ENCODE measurements at places on chromosomes 13 and 19. TPM values are rescaled to one million over a fixed set of nuclear protein-coding genes. Genes with fewer than 3 reads are reported as not detected.

GRCh38 chr13:71703138-71703537 is 163.9 kb downstream of the DACH1 start:
- no peaks in the 10 kb centered on the region for H3K27me3 ChIP-seq
- DNase-seq: no peak
- H3K4me3 ChIP-seq: no peak overlapping the region
- peaks cover 13% of the 10 kb centered on the region for H3K4me1 ChIP-seq
- H3K27ac ChIP-seq: no peak overlapping the region
- peaks cover 3% of the 10 kb centered on the region for H3K36me3 ChIP-seq

ZNF865 gene
- 19.9 TPM for total RNA-seq

DNA sequence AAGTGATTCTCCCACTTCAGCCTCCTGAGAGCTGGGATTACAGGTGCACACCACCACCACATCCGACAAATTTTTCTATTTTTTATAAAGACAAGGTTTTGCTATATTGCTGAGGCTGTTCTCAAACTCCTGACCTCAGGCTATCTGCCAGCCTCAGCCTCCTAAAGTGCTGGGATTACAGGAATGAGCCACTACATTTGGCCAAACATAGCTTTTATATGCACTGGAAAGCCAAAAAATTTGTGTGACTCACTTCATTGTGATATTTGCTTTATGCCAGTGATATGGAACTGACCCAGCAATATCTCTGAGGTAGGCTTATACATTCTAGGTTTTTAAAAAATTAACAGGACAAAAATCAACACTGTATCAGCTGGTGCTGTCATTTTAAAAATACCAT is 26.8 kb upstream of the ACOD1 start:
- H3K4me1 ChIP-seq: peaks cover 5% of the 10 kb centered on the region
- H3K4me3 ChIP-seq: no peak overlapping the region
- no peak for DNase-seq
- no peaks in the 10 kb centered on the region for H3K36me3 ChIP-seq
- H3K27me3 ChIP-seq: peaks cover 6% of the 10 kb centered on the region

SIGLEC10 gene
- not detected for total RNA-seq

DNA sequence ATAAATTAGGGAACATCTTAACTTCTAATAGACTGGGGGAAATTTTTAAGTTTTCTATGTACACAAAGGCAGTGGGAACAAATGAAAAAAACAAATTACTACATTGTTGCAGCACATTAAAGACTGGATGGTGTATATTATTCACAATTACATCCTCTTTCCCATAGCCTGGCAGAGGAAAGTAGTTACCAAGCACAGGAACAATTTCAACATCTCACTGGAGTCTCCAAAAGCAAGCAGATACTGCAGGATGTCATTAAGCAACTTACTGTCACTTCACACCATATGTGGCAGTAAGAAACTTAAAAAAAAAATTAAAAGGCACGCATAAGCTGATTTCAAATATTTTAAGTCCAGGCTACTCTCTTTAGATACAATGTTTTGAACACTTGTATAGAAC is 6.4 kb upstream of the EFNB2 start:
- no peaks in the 10 kb centered on the region for H3K27me3 ChIP-seq
- no peak for DNase-seq
- peaks cover 7% of the 10 kb centered on the region for H3K36me3 ChIP-seq
- H3K4me1 ChIP-seq: no peaks in the 10 kb centered on the region
- no peak overlapping the region for H3K4me3 ChIP-seq

- H3K36me3 ChIP-seq: no peaks in the 10 kb centered on the region
- H3K27ac ChIP-seq: no peak overlapping the region
- H3K27me3 ChIP-seq: no peaks in the 10 kb centered on the region
- DNase-seq: no peak
Observed at GRCh38 chr13:40596484-40596883, 70.0 kb downstream of the FOXO1 start.

GRCh38 chr19:19461671-19462622 is 53.4 kb downstream of the TSSK6 start:
- H3K27me3 ChIP-seq: no peaks in the 10 kb centered on the region
- peak; percentile 27 for DNase-seq
- H3K4me1 ChIP-seq: peaks cover 47% of the 10 kb centered on the region
- H3K27ac ChIP-seq: peak overlapping the region; percentile 97
- no peak overlapping the region for H3K4me3 ChIP-seq

ZNF100 gene
- 33.3 TPM for total RNA-seq

DNA sequence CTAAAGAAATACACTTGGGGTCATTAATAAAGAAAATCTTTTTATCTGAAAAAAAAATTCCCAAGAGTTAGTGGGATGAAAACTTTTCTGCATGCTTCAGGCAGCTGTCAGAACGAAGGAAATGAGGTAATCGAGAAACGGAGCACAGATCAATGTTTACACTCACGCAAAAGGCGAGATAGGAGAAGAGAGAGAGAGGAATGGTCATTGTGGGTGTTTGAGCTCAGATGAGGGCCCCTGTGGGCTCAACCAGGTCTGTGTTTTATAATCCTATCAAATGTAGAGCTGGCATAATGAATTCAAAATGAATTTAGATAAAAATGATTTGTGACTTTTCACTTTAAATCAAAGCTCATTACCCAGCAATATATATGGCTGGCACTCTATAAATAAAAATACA is 6.3 kb upstream of the RXFP2 start:
- no peak for DNase-seq
- H3K4me3 ChIP-seq: no peak overlapping the region
- H3K4me1 ChIP-seq: peaks cover 6% of the 10 kb centered on the region
- H3K27ac ChIP-seq: no peak overlapping the region

ATP4A gene
- total RNA-seq: not detected

GRCh38 chr19:10113964-10114650 is 2.6 kb downstream of the P2RY11 start:
- no peak overlapping the region for H3K27ac ChIP-seq
- H3K4me3 ChIP-seq: no peak overlapping the region
- H3K36me3 ChIP-seq: peaks cover 9% of the 10 kb centered on the region
- H3K27me3 ChIP-seq: no peaks in the 10 kb centered on the region
- peaks cover 4% of the 10 kb centered on the region for H3K4me1 ChIP-seq

UQCR11 gene
- total RNA-seq: 171 TPM

- peak overlapping the region; percentile 87 for H3K4me3 ChIP-seq
- no peak for DNase-seq
- peaks cover 32% of the 10 kb centered on the region for H3K4me1 ChIP-seq
- peaks cover 57% of the 10 kb centered on the region for H3K27me3 ChIP-seq
- H3K27ac ChIP-seq: peak overlapping the region; percentile 84
Observed at GRCh38 chr13:50125304-50125553, 110.0 kb downstream of the KCNRG start.

SYNGR4 gene
- not detected for total RNA-seq

LRG1 gene
- total RNA-seq: 0.51 TPM

SERPINE3 gene
- not detected for total RNA-seq

DNA sequence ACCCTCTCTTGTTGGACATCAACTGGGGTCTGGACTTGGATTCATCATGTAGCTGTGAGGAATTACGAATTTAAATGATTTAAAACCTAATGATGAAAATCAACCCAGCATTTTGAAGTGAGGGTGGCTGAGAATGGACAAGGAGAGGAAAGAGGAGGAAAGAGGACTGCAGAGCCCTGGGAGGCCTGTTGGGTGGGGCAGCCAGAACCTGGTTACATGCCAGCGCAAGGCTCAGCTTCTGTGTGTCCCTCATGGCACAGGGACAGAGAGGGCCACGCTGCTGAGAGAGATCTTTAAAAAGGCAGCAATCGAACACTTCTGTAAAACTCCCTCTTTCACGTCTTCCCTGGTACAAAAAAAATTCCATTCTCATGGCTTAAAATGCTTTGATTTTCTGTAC is 292.7 kb downstream of the MYO16 start:
- no peaks in the 10 kb centered on the region for H3K36me3 ChIP-seq
- no peak overlapping the region for H3K27ac ChIP-seq
- peaks cover 19% of the 10 kb centered on the region for H3K4me1 ChIP-seq

DNA sequence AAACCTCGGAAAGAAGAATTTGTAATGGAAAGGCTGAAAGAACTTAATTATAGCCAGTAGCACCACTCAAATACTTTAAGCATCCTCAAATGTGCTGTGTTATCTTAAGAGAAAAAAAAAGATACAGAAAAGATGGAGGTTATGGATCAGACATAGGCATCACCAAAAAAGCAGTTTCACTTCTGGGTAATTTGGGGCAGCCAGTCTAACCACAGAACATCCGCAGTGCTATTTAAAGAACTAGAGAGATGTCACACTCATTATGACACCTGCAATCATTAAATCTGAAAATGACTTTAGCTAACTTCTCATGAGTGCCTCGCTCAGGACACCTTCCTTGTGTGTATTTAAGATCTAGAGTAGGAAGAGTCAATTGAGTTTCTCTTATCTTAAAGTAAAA is 211.8 kb downstream of the RBM26 start:
- DNase-seq: no peak
- peaks cover 4% of the 10 kb centered on the region for H3K4me1 ChIP-seq
- no peak overlapping the region for H3K27ac ChIP-seq
- peaks cover 7% of the 10 kb centered on the region for H3K27me3 ChIP-seq

DNA sequence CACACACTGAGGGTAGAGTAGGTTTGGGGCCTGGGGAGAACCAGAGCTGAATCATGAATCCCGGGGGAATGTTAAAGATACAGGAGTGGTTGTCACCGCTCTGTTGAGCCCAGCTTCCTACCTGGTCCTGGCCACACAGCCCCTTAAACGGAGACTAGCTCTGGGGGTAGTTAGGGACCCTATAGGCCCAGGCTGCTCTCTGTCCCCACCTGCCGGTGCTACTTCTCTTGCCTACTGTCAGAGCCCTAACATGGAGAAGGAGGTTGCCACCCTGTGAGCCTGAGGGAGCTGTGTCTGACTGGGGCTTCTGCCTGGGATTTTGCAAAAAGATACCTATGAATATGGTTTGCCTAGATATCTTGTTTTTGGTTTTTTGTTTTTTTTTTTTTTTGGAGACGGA is 36.6 kb upstream of the ZNF429 start:
- no peaks in the 10 kb centered on the region for H3K36me3 ChIP-seq
- H3K27me3 ChIP-seq: no peaks in the 10 kb centered on the region
- no peak overlapping the region for H3K4me3 ChIP-seq
- no peaks in the 10 kb centered on the region for H3K4me1 ChIP-seq

FLT3LG gene
- total RNA-seq: 1.1 TPM

DNA sequence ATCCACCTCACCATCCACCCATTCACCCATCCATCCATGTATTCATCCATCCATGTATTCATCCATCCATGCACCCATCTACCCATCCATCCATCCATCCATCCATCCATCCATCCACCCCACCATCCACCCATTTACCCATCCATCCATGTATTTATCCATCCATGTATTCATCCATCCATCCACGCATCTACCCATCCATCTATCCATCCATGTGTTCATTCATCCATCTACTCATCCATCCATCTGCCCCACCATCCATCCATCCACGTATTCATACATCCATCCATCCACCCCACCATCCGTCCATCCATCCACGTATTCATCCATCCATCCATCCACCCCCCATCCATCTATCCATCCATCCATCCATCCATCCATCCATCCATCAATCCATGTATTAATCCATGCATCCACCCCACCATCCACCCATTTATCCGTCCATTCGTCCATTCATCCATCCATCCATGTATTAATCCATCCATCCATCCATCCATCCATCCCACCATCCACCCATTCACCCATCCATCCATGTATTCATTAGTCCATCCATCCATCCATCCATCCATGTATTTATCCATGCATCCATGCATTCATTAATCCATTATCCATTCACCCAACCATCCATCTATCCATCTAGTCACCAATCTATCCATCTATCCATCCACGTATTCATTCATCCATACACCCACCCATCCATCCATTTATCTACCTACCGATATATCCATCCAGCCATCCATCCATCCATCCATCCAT is 2.6 kb downstream of the IL12RB1 start:
- no peaks in the 10 kb centered on the region for H3K4me1 ChIP-seq
- no peak overlapping the region for H3K27ac ChIP-seq
- no peak overlapping the region for H3K4me3 ChIP-seq
- no peak for DNase-seq

- H3K4me1 ChIP-seq: no peaks in the 10 kb centered on the region
- no peak overlapping the region for H3K27ac ChIP-seq
- no peaks in the 10 kb centered on the region for H3K36me3 ChIP-seq
- H3K4me3 ChIP-seq: no peak overlapping the region
- no peak for DNase-seq
Observed at GRCh38 chr13:50826035-50826434, 17.5 kb downstream of the DLEU7 start.

- H3K4me1 ChIP-seq: peaks cover 31% of the 10 kb centered on the region
- no peak for DNase-seq
- H3K4me3 ChIP-seq: peak overlapping the region; percentile 81
- peak overlapping the region; percentile 71 for H3K27ac ChIP-seq
- H3K27me3 ChIP-seq: no peaks in the 10 kb centered on the region
Observed at GRCh38 chr13:112688560-112689302, 1.1 kb upstream of the ATP11A start.

- peak; percentile 87 for DNase-seq
- peaks cover 27% of the 10 kb centered on the region for H3K27me3 ChIP-seq
- peak overlapping the region; percentile 95 for H3K27ac ChIP-seq
- peak overlapping the region; percentile 79 for H3K4me3 ChIP-seq
- H3K36me3 ChIP-seq: peaks cover 6% of the 10 kb centered on the region
Observed at GRCh38 chr19:50330365-50331078, 1.3 kb upstream of the KCNC3 start.

ZNF844 gene
- total RNA-seq: 12.7 TPM

ADGRE2 gene
- total RNA-seq: not detected

DNA sequence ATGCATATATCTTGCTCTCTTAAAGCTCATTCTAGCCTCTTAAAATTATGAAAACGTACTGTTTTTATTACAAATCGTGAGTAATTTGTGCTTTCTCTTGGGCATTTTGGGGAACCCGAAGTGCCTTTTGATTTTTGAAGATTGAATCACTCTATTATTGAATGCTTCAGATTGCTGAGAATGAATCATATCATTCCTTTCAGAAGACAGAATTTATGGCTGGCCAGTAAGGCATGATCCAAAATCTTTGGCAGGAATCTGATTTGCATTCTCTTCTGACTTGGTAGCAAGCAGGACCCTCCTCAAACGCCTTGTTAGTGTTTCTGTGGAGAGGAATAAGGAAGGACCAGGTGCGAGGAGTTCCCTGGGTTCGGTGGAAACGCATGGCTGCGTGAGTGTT is 49.5 kb downstream of the STARD13 start:
- no peaks in the 10 kb centered on the region for H3K4me1 ChIP-seq
- peaks cover 11% of the 10 kb centered on the region for H3K36me3 ChIP-seq
- H3K27me3 ChIP-seq: no peaks in the 10 kb centered on the region
- DNase-seq: no peak
- H3K4me3 ChIP-seq: no peak overlapping the region

GRCh38 chr13:76929851-76930374 is 18.4 kb upstream of the ACOD1 start:
- H3K4me3 ChIP-seq: no peak overlapping the region
- peaks cover 6% of the 10 kb centered on the region for H3K27me3 ChIP-seq
- H3K4me1 ChIP-seq: peaks cover 3% of the 10 kb centered on the region
- no peaks in the 10 kb centered on the region for H3K36me3 ChIP-seq
- DNase-seq: no peak
- H3K27ac ChIP-seq: no peak overlapping the region

GRCh38 chr19:16233081-16233776 is 35.5 kb downstream of the AP1M1 start:
- no peak for DNase-seq
- H3K27me3 ChIP-seq: no peaks in the 10 kb centered on the region
- H3K4me1 ChIP-seq: no peaks in the 10 kb centered on the region
- H3K27ac ChIP-seq: no peak overlapping the region
- H3K36me3 ChIP-seq: peaks cover 22% of the 10 kb centered on the region

- H3K27me3 ChIP-seq: no peaks in the 10 kb centered on the region
- peaks cover 1% of the 10 kb centered on the region for H3K36me3 ChIP-seq
- no peak for DNase-seq
- no peak overlapping the region for H3K4me3 ChIP-seq
- peaks cover 15% of the 10 kb centered on the region for H3K4me1 ChIP-seq
- peak overlapping the region; percentile 21 for H3K27ac ChIP-seq
Observed at GRCh38 chr13:107767119-107767518, 448.2 kb downstream of the LIG4 start.

Data from progenitor cell of endocrine pancreas (in vitro differentiated cells).